ENCODE measurements at places on chromosomes 16 and 17.

DNA sequence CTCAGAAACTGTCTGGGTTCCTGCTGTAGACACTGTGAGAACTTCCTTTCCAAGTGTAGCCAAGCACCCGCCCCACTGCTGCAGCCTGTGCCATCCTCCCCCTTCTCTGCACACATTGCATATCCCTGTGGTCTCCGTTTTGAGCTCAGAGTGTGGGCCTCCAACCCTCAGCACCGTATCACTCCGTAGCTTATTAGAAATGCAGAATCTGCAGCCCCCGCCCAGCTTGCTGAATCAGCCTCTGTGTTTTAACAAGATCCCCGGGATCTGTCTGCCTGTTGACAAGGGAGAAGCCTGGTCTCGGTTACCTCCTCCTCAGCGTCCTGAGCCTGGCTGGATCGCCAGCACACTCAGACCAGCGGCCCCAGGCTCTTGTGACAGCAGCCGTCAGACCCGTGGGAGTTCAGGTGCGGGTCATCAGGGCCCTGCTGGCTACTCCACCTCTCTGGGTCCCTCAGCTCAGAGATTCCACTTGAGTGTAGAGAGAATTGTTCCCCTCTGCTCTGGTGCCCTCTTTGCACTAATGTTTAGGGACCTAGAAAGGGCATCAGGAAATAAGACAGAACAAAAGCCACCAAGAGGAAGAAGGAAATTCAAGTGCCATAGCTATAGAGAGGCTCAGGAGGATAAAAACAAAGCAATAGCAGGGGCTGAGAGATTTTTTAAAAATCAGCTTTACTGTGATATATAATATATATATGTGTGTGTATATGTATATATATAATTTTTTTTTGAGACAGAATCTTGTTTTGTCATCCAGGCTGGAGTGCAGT, 92.3 kb downstream of the PITPNC1 start:
- DNase-seq: peak; percentile 60

GRCh38 chr17:10613775-10614513, 43.2 kb downstream of the MYH3 start:
- DNase-seq: no peak

DNA sequence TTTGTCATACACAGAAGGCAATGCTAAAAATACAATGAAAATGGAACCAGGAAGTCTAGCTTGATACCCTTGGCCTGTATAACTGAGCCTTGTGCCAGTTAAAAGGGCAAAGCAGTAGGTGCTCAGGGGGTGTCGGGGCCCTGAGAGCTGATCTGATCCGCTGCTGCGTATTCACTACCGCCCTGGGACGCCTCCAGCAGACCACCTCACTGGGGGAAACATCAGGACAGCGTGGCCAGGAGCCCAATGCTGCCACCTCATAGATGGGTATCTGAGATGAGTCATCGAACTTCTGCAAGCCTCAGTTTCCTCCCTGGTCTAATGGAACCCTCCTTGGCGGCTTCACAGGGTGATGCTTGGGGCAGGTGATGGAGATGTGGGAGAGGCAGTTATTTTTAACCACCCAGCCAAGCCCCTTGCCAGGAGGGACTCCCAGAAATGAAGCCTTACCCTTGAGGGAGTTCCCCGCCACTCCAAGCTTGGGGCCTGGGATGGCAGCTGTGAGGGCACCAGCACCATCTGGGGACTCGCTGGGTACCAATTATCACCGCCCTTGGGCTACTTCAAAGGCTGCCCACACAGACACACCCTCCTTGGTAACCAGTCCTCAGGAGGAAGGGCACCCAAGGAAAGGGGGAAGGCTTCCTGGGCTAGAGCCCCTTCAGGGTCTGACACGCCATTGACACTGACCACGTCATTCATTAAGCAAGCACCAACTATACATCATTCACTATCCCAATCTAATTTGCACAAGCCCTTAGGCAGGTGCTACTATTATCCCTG, 7.8 kb downstream of the DEXI start:
- DNase-seq: no peak

- DNase-seq: no peak
Measured at GRCh38 chr16:278863-279366, 1.5 kb upstream of the ARHGDIG start.

- peak; percentile 66 for DNase-seq
Measured at GRCh38 chr16:30748634-30749445, 615 bp downstream of the PHKG2 start.

GRCh38 chr16:57594531-57595031, 33.8 kb upstream of the ADGRG1 start:
- peak; percentile 52 for DNase-seq

DNA sequence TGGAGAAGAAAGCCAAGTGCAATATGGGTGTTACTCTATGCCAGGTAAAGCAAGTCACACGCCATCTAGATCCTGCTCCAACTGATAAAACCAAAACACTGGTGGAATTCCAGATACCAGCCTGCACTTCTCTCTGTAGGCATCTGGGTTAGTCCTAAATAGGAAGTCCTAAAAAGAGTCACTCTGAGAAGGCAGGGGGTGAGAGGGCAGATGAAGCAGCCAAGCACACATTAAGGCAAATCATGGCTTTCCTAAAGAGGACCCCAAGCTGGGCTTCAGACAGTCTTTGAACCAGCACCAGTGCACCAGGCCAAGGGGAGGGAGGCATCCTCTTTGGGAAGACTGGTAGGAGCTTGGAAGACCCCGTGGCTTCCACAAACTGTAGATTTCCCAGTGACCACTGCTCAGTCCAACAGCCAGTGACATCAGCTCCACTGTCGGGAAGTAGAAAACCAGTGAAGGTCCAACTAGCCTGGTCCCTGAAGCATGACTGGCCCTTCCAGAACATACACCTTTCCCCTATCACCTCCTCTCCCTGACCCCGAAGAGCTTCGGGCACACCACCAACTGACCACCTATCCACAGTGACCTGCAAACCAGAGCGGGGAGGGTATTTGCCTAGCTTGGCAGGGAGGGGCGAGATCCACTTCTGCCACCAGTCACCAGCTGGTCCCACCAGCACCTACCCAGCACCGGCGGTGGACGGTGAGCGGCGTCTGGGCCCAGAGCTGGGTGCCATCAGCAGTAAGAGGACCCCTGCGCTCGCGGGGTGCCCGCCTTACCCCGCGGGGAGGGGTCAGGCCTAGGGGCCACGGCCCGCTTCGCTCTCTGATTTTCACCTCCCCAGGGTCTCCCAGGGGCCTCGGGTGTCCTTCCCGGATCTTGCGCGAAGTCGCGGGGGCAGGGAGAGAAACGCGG, 1.0 kb downstream of the LITAF start:
- peak; percentile 77 for DNase-seq

DNA sequence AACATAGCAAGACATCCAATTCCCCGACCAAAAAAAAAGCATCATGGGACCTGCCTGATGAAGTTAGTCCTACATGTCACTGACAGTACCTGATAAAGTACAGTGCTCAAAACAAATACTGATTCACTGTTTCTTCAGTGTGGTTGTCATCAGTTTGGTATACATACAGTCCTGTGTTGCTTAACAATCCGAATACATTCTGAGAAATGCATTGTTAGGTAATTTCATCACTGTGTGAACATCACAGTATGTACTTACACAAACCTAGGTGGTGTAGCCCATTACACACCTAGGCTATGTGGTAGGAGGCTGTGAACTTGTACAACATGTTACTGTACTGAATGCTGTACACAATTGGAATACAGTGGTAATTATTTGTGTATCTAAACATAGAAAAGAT, 19.0 kb upstream of the FA2H start:
- no peak for DNase-seq

DNA sequence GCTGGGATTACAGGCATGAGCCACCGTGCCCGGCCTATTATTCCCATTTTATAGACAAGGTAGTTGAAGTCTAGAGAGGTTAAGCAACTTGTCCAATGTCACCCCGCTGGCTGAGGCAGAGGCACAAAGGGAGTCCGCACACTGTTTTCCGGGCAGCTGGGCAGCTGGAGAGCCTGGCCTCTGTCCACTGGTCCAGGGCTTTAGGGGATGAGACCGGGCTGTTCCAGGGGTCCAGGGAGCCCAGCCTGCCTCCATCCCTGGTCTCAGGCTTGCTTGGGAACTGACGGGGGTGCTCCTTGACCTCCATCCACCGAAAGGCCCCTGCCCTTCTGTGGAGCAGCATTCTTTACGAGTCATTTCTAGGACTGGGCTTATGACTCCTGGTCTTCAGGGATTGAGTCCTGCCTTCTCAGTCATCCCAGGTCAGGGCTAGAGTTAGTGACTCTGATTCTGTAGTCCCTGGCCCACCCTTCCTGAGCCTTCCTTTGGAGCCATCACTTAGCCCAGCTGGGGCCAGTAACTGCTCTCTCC, 37.5 kb downstream of the SOCS3 start:
- no peak for DNase-seq

DNA sequence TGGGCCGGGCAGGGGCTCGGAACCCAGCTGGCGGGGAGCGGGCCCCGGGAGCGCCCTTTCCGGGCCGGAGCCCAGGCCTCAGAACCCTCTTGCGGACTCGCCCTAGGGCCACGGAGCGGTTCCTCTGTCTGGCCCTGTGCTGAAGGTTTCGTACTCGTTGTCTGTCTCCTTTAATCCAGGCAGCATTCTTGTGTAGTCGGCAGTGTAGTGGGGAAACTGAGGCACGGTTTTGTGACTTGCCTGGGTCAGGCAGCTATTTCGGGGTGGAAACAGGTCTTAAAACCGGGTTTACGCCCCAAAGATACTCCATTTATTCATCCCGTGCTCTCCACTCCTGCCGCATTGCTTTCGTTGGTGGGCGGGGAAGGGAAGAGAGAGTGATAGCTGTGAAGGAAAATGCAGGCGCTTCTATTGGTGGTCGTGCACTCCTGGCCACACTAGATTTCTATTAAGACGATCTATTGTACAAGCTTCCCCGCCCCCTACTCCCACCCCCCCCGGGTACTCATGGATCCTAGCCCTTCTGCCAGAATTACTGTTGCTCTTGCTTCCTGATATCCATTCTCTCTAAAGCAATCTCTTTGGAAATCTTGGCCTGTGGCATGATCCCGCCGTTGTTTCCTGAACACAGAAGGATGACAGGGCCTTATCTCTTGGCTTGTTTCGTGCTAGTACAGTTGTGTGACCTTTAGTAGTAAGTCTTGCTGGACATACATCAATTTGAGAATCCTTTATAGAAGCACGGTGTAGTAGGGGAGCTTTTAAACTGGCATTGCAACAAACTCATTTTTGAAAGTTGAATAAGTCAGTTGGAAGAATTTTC, 751 bp downstream of the DCAF7 start:
- DNase-seq: no peak

DNA sequence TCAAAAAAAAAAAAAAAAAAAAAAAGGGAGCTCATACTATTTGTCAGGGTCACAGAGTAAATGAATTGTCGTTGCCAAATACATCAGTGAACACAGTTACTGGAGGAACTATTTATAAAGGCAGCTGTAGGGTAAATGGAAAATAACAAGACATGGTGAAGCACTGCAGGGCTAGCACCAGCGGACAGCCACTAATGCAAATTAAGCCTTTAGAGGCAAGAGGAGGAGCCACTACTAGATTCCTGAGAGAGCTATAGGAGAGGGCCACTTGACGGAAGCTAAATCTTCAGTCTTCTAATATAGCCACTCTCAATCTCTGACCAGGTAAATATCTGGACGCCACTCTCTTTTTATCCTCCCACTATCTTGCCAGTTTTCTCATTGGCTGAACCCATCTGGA, 801.2 kb upstream of the GOT2 start:
- no peak for DNase-seq

DNA sequence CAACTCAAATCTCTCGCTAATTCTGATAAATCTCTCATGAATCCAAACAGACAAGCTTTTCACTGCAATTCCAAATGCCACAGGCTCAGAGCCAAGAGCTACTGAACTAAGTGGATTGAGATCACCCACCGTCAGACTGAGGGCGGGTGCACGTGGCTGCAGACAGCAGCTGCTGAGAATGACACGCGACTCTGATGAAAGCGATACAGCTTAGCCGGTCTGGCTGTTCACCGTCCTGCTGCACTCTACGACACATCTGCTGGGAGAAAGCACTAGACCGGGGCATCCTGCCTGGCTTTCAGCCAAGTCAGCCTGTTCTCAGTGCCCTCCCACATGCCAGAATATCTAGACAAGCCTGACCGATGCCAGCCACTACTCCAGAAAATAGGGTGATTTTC, 42.6 kb downstream of the KLHDC4 start:
- DNase-seq: no peak

GRCh38 chr17:27293898-27294688, at the start of gene WSB1:
Gene WSB1, plus strand, starts transcription at chr17:27294114. Its CDS starts 282 bp downstream, at chr17:27294396.
- DNase-seq: peak; percentile 97

DNA sequence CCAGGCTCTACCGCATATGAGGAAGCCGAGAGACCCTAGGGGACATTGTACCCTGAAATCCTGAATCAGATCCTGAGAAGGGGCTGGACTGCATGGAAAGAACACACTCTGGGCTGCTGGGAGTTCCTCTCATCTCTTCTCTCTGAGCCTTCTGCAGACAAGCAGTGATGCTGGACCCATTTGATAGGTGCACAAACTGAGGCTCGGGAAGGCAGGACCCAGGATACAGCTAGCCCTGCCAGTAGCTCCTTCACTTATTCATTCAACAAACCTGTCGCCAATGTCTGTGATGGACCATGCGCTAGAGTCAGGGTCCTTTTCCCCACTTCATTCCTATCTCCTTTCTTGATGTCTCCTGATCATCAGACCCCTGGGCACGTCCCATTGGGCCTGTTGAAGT, 1.9 kb downstream of the SBK1 start:
- no peak for DNase-seq

GRCh38 chr16:56346131-56346890, 79.0 kb downstream of the AMFR start:
- no peak for DNase-seq

- peak; percentile 42 for DNase-seq
Measured at GRCh38 chr17:45341533-45342158, 24.8 kb upstream of the MAP3K14 start.

- no peak for DNase-seq
Measured at GRCh38 chr17:48609033-48609432, 1.8 kb downstream of the HOXB7 start.

DNA sequence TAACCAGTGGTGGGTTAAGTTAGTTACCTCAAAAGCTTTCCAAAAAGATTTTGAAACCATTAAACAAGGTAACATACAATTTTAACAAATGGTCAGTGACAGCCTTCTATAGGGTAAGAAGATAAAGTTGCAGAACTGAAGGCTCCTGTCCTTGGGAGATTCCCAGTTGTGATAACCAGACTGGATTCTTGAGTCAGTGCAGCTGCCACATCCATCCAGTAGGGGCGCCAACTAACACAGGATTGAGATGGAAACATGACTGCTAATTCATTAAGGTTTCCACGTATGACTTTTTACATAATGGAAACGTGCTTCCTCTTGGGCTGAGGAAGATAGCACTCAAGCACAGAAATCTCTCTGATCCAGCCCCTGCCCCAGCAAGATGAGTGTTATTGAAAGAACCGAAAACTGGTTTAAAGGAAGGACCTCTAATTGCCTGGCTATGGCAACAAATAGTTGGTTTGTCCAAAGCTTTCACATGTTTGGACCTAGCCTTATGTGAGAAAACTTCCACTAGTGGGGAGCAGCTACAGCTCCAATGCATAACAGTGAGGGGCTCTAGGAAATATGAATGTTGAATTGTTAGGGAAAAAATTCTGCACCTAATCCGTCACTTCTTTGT, 269.8 kb upstream of the MYOCD start:
- no peak for DNase-seq

GRCh38 chr16:57166451-57166850, 19.4 kb downstream of the PSME3IP1 start:
- DNase-seq: no peak
